ENCODE measurements at places on chromosomes 1 and 21.

GRCh38 chr1:172834609-172835008 is 175.7 kb downstream of the FASLG start:
- DNase-seq, result no peak

DNA sequence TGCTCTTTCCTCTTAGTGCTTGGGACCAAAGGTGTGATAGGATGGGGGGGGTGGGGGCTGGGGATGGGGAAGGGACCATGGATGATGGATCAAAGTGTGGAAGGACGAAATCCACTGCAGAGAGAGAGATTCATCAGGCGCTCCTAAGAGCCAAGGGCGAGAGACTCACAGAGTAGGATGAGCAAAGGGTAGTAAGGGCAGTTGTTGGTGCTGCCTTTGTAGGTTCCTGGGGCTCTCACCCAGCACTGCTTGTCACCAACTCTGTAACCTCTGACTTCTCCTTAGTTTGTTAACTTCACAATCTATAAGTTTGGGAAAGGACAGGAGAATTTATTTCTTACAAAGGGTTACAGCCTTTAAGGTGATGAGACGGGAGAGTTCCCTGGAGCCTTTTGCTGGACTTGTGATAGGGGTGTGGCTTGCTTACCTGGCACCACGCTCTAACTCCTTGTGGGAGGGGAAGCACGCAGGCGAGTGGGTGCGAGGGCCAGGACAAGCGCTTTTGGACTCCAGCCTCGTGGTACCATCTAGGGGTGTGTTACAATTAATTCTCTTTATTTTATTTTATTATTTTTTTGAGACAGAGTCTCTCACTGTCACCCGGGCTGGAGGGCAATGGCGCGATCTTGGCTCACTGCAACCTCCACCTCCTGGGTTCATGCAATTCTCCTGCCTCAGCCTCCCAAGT is 1.6 kb upstream of the PDXK start:
- DNase-seq, result no peak

GRCh38 chr1:173608503-173609216 is 5.8 kb upstream of the SLC9C2 start:
- DNase-seq, result no peak

GRCh38 chr1:6438047-6438525 is 13.5 kb downstream of the ESPN start:
- DNase-seq, result peak; percentile 47

DNA sequence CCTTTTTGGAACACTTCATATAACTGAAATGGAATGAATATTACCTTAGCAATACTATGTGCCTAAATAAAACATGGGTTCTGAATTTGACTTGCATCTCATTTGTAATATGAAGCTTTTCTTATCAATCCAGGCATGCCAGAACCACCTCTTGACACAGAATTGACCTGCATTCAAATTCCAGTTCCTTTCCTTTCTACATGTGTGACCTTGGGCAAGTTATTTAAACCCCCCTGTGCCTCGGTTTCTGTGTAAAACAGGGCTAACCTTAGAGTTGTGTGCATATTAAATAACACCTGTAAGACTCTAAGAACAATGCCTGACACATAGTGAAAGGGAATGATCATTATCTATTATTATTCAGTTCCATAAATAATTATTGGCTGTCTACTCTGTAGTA is 2.0 kb upstream of the NOS1AP start:
- no peak for DNase-seq

GRCh38 chr1:53511323-53511932 is 52.2 kb downstream of the DMRTB1 start:
- DNase-seq, result no peak

DNA sequence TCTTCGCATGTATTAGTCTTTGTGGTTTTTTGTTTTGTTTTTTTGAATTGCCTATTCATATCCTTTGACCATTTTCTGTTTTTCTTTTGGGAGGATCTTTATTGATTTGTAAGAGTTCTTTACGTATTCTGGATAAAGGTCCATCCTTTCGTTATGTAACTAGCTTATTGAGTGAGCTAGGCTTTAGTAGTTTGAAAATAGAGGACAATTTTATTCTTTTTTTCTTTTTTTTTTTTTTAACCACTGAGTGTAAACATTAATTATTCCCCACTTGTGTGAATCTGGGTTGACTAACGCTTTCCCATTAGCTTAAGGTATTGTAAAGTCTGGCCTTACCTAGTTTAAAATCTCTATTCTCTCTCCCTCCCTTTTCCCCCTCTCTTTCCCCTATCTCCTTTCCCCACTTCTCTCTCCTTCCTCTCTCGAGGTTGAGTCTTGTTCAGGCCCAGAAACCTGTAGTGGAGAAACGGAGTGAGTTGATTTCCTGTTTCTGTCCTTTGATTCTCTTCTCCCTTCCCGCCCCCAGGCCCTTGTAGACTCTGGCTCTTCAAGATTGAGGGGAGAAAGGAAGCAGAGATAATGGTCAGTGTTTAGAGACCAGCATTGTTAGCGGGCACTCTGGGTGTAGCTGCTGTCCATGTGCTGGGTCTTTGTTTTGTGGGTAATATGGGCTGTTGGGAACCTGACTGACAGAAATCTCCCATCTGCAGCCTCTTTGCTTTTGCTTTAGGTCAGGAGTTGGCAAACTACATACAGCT is 1.5 kb downstream of the MORC3 start:
- DNase-seq, result no peak

GRCh38 chr1:174828264-174828663 is 171.5 kb upstream of the CACYBP start:
- DNase-seq, result no peak

GRCh38 chr21:35399002-35399530 is 350.0 kb upstream of the RUNX1 start:
- no peak for DNase-seq

GRCh38 chr1:27868932-27869718 is 3.2 kb upstream of the THEMIS2 start:
- no peak for DNase-seq

DNA sequence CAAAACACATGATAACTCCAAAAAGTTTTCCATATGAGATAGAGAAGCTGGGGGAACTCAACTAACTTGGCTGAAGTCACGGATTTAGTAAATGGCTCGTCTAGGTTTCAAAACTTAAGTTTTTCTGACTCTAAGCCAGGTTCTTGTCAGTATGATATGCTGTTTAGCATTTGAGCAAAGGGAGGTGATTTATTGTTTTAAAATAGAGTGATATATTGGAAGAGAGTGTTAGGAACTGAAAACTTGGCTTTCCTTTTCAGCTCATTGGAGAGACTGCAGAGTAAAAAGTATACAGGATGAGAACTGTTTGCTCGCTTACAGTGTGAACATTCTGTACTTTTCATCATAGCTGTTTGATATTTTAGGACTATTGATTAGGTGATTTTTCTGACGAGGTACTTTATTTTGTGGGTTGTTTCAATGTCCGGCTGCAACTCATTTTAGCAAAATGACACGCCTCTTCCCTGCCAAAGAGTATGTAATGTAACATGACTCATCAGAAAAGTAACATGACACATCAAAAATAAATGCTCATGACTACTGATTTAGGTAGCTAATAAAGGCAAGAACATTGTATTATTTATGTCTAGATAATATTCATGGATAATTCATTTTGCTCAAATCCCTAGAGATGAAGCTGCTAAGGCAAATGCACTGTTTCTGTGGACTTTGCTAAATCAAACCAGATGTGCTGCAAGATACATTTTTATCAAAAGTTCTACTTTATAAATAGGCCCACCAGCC is 355.1 kb downstream of the GPATCH2 start:
- DNase-seq, result no peak

DNA sequence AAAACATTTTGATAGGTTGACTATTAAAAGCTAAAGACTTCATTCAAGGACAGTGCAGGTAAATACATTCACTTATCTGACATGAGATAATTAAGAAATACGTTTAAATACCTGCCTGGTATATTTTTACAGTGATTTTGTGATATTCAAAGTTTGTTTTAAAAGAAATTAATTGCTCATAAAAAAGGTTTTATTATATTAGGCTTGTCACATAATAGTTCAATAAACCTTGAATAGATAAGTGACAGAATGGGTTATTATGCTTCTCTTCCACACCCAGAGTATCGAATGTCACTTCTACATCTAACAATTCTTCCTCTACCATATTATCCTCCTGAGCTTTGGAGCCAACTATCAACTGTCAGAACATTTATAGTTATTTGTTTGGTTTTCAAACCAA is 60.0 kb downstream of the LTN1 start:
- DNase-seq, result no peak

- no peak for DNase-seq
Measured at GRCh38 chr1:71618766-71619530, 538.1 kb upstream of the ZRANB2 start.

DNA sequence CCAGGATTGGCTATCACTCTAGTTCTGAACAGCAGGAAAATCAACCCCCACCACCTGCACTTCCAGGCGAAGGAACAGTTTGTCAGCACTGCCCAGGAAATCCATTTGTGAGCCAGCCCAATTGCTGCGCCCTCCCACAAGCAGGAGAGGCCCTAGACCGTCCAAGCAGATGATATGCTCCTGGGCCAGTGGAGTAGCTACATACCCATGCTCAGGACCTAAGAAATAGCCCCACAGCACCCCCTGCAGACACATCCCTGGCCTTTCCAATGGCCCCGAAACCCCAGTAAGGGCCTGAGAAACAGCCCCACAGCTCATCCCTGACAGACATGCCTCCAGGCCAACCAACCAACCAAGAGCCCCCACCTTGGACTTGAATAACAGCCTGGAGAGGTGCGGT is 111.5 kb upstream of the ZC3H11B start:
- DNase-seq, result no peak

- no peak for DNase-seq
Measured at GRCh38 chr1:240073097-240073496, 18.6 kb upstream of the FMN2 start.

- DNase-seq, result no peak
Measured at GRCh38 chr1:187985897-187986654, 1157.3 kb downstream of the PLA2G4A start.
